ENCODE measurements at places on chromosomes 16 and 17. TPM values are rescaled to one million over a fixed set of nuclear protein-coding genes. Genes with fewer than 3 reads are reported as not detected.

- peak; percentile 56 for DNase-seq
These were observed 8.9 kb downstream of the TRIM47 start for GRCh38 chr17:75869282-75870141.

DNA sequence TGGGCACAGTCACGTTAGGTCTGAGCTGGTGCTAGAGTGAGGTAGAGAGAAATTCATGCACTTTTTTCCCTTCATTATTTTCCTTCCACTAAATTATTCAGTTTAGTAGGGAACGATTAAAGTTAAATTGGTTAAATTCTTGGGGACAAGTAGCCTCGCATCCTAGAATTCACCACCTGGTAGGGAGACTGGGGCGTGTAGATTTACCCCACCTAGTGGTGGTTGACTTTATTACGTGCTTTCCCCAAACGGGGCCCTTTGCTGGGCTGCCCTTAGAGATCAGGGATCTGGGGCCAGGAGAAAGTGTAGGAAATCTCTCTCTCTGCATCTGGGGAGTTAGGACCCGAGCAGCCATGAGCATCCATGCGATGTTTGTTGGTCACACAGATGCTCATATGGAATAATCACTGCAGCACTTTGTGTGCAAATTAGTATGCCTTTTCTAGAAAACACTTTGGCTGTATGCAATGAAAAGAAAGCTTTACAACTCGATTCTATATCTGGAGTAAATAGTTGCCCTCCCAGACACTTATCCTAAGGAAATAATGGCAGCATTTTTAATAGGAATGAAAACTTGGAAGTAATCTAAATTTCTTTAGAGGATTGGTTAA, 107.0 kb downstream of the PLCG2 start:
- DNase-seq = peak; percentile 47

DNA sequence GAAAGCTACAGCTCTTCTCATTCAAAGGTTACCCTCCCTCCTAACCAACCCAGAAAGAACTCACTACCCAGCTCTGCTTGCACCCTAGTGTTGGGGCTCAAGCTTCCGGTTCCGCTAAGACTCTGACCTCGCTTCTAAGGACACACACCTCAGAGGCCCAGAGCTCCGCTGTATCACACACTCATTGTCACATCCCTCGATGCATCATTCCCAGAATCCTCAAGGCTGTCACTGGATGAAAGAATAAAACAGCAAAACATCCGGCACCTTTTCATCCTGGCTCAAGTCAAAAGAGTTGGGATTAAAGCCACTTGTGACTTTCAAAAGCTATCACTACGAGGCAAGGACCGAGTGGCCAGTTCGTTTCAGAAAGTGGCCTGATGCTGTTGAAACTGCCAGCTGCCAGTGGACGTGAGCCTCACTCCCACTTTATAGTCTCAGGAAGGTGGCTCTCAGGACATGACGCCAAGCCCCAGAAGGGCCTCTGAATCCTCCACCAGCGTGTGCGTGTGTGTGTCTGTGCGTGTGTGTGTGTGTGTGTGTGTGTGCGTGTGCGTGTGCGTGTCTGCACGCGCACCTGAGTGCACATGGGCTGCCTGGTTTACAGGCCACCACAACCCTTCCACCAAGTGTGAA, 29.0 kb downstream of the ZFHX3 start:
- DNase-seq = no peak

DNA sequence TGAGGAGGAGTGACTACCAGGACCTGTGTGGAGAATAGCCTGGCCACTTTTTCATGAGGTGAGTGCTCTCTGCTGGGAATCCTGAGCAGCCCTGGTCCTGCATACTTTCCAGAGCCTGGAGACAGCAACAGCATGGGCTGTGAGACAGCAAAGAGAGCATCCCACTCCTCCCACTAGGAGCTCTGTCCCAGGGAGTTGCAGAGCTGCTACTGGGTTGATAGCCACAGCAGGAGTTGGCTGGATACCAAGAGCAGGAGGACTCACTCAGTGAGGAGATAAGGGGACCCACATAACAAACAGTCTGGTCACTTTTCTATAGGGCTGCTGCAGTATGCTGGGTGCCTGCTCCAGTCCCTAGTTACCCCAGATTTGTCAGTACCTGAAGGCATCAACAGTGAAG, 439.3 kb upstream of the CDH8 start:
- DNase-seq = no peak

DNA sequence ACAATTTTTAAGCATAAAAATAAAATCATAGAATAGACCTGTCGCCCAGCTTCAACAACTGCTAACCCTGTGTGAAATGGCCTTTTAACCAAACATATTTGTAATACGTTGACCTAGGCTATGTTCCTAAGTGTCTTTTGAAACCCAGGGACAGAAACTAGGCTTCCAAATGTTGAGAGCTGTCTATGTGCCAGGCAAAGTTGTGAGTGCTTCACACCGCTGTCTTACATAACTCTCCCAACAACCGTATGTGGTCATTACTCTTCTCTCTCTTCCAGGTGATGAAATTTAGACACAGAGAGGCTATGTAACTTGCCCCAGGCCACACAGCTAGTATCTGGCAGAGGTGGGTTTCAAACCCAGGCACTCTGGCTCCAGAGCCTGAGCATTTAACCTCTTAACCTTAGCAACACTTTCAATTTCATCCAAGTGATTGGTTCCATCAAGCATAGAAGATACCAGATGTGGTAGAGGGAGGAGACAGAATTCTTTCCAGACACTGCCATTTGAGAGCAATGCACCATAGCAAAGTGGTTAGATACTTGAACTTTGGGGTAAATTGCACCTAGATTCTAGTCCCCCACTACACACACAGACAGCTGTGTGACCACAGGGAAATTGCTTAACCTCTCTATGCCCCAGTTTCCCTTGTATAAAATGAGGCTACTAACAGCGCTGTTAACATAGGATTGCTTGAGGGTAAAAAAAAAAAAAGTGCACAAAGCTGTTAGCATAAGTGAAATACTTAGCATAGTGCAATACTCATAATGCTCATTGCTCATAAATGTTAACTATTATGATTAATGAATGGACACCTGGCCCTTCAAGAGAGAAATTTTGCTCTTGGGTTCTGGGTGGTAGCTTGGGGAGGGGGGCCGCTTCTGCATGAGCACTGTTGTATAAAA, 160.6 kb downstream of the IRX3 start:
- DNase-seq = no peak

DNA sequence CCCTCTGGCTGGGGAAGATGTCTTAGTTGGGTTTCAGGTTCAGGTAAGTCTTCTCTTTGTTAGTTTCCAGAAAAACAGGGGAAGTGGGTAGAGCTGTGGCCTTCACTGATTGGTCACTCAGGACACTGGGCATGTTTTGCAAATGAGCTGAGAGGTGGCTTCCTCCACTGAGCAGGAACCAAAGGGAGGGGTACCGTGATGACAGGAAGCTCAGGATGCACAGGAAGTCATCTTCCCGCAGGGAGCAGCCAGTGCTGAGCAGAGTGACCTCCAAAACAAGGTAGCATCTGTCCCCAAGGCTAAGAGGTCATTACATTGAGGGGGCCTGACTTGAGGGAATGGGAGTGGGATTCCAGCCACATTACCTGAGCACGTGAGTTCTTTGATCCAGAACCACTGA, 5.6 kb downstream of the NT5C start:
- DNase-seq = peak; percentile 54

DNA sequence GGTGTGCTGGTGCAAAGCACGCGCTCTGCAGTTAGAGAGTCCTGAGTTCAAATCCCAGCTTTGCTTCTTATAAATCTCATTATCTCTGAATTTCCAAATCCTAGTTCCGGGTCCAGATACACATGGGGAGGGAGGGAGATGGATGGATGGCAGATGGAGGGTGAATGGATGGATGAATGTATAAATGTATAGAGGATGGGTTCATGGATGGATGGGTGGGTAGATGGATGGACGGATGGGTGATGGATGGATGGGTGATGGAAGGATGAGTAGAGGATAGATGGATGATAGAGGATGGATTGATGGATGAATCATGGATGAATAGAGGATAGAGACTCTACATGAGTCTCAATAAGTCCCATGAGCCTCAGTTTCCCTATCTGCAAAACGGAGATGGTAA, 89.9 kb downstream of the MYH11 start:
- DNase-seq = no peak

GRCh38 chr16:88048985-88049384, 97.8 kb downstream of the BANP start:
- DNase-seq = no peak

DNA sequence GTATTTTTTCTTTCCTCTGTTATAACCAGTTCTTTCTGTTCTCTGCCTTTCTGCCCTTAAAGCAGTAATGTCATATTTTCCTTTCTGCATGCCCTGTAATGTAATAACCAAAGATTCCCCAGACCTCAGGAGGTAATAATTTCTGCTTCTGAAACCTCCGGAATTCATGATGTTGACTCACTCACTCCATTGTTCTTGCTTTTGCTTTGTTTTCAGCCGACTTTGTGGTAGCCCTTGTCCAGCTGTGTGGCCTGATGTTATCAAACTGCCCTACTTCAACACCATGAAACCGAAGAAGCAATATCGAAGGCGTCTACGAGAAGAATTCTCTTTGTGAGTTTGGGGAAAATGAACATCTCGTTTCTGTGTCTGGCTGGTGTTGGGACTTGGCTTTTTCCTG, 55.9 kb downstream of the CDK12 start:
- no peak for DNase-seq

- no peak for DNase-seq
These were observed 159.4 kb downstream of the ZNF423 start for GRCh38 chr16:49696414-49697101.

DNA sequence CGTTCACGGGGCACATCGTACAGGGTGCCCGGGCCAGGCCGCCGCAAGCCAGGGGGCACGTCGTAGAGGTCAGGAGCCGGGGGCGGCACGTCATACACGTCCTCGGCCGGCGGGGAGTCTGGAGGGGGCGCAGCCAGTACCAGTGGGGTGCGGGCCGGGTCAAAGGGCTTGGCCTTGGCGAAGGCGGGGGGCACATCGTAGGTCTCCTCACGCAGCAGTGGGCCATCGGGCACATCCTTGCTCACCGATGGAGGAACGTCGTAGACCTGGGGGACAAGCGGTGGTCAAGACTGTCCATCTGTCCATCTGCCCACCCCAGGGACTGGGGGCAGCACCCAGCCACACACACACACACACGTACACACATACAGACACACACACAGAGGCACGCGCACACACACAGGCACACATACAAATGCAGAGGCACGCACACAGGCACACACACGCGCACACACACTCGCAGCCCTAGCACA, 15.7 kb downstream of the BCAR1 start:
- DNase-seq = no peak

DNA sequence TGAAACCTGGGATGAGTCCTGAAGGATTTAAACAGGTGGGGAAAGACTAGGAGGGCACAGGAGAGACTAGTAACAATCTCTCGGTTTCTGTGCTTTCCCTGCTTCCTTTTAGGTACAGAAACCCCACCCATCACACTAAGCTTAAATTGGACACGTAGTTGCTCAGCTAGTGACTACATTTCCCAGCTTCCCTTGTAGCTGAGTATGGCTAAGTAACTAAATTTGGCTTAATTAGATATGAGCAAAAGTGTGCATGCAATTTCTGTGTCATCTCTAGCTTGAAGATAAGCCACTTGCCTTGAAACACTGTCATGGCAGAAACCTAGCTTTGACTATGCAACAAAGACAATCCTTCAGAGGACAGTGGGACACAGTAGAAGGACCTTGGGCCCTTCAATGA, 36.5 kb downstream of the CACNG1 start:
- DNase-seq = no peak

GRCh38 chr17:8126491-8127066, 2.7 kb upstream of the HES7 start:
- peak; percentile 80 for DNase-seq

Gene CCL8
- not detected for polyA plus RNA-seq

Gene HSPB9
- not detected for polyA plus RNA-seq

Gene IGF2BP1
- polyA plus RNA-seq = 38.0 TPM

Gene CD300H
- 0.50 TPM for polyA plus RNA-seq

Gene TPSD1
- polyA plus RNA-seq = not detected

Gene KRTAP4-6
- not detected for polyA plus RNA-seq
